Right renal pelvis (tissue), 4 donors: ENCODE measurements at places on chromosomes 7 and 10.

GRCh38 chr7:35988818-35989217 is 164.2 kb upstream of the EEPD1 start:
- DNase-seq = no peak

GRCh38 chr7:2006231-2006771 is 226.4 kb downstream of the MAD1L1 start:
- DNase-seq = no peak

DNA sequence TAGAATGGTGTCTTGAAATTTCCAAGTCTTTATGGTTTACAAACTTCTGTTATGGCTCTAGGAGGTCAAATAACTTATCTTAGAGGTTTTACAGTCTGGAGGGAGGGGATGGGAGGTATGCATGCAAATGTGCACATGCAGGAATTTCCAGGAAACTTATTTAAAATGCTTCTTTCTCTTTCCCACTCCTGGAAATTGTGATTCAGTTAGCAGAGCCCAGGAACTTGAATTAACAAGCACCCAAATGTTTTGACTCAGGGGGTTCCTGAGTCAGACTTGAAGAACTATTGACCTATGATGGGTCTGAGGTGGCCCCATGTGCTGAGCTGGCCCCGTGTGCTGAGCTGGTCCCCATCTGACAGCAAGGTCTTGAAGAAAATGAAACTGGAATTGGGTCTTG is 669.4 kb downstream of the INHBA start:
- DNase-seq = no peak

DNA sequence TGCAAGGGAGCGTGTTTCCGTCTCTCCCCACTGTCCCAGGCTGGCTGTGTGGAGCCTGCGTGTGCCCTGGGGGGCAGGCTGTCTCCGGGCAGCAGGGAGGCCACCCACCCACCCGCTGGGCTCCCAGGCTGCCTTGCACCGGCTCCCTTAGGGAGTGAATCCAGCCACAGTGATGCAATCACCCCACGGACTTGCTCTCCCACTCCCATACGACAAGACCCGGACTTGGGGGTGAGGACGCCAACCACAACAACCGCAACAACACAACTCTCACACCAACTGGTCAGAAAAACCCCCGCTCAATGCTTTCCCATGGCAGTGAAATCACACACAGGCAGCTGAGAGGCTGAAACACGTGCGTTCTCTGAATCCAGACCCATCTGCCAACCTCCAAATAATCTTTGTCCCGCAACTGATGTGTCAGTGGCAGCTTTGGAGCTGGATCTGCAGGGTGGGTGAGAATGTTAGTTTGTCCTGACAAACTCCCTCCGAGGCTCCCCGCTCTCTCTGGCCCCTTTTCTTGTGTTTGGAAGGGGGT is 62.7 kb upstream of the DDC start:
- DNase-seq = no peak

GRCh38 chr7:55185941-55186609 is 167.3 kb downstream of the EGFR start:
- DNase-seq = no peak

DNA sequence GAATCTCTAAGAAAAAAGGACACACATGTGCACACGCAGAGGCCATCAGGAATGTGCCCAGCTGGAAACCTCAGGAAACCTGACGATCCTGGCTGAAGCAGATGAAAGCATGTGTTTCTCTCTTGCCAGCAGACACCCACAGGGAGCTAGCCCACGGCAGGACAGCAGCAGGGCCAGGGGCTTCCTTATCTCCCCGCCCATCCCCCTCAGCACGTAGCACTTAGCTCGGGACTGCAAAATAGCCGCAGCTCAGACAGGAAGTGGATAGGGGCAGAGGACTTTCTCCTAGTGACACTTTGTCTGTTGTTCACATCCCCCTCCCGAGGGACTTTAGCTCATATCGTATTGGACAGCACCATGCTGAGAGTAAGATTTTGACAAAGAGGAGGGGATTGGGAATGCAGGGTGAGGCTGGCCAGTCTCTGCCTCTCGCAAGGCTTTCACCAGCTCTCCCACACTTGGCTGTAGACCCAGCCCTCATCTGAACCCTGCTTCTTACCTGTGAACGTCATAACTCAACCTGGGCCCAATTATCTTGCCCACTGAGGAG is 63.8 kb downstream of the MKI67 start:
- DNase-seq = no peak

DNA sequence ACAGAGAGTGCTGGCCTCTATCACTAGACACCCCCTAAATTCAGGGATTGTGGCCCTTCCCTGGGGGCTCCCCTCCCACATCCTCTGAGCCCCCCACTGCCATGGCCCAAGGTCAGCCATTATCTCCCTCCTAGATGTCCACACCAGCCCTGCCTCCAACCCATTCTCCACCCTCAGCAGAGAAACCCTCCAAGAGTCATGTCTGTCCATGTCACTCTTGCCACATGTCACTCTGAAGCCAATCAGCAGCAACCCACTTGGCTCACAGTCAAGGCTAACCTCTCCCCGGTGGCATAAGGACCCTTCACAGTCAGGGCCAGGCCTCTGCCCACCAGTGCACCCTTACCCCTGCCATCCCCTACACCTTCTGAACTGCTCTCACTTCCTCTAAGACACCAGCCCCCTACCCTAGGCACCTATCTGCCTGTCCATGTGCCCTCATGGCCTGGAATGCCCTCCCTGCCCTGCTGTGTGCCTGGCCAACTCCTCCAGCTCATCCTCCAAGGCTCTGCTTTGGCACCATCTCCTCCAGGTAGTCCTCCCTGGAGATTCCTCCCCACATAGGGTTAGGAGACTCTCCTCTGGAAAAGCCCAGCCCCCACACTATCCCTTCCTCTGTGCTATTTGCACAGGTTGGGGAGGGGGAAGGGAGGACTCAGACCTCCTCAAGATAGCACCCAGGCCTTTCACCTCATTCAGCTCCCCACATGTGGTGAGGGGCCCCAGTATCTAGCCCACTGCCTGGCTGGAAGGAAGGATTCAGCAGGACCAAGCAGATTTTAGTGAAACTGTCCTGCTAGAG is 83.7 kb downstream of the GRID1 start:
- DNase-seq = no peak

GRCh38 chr10:112307358-112308124 is 24.3 kb downstream of the TECTB start:
- DNase-seq = no peak

DNA sequence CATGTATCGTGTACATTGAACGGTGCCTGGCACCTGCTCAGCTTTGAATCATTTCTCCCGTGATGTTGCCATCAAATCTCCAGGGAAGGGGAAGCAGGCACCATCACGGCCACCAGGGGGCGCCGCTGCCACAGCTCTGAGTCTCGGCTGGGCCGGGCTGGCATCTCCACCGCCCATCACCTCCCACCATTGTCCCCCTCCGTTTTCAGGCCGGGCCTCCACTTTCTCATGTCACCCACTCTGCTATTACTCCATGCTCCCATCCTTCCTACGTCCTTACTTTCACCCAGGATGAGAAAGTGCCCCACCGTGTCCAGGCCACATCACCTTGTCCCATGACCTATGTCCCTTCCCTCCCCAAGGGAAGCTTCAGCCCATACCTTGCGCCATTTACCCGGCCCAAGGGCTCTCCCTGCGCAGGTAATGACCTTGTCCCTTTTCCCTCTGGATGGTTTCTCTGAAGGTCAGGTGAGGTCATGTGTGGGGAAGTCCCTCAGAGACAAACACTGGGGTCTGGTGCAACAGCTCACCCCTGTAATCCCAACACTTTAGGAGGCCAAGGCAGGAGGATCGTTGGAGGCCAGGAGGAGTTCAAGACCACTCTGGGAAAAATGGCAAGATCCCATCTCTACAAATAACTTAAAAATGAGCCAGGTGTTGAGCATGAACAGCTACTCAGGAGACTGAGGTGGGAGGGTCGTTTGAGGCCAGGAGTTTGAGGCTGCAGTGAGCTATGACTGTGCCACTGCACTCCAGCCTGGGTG is 31.8 kb upstream of the OCM2 start:
- peak; percentile 29 for DNase-seq

DNA sequence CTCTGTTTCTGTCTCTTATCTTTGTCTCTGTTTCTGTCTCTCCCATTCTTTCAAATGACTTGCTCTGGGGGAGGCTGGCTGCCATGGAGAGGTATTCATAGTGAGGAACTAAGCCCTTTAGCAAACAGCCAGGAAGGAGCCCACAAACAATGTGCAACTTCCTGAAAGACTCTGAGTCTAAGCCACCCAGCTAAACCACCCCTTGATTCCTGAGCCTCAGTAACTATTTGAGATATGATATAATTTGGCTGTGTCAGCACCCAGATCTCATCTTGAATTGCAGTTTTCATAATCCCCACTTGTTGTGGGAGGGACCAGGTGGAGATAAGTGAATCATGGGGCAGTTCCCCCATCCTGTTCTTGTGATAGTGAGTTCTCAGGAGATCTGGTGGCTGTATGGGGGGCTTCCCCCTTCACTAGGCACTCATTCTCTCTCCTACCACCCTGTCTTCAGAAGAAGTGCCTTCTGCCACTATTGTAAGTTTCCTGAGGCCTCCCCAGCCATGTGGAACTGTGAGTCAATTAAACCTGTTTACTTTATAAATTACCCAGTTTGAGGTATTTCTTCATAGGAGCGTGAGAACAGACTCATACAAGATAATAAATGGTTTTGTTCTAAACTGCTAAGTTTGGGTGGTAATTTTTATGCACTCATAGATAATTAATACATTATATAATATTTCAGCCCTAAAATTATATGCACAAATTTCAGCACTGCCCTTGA is 121.2 kb upstream of the FOXP2 start:
- DNase-seq = no peak

- no peak for DNase-seq
Observed at GRCh38 chr10:65396997-65397396, 1528.8 kb upstream of the LRRTM3 start.

GRCh38 chr7:156612930-156613329 is 27.6 kb upstream of the RNF32 start:
- DNase-seq = no peak

DNA sequence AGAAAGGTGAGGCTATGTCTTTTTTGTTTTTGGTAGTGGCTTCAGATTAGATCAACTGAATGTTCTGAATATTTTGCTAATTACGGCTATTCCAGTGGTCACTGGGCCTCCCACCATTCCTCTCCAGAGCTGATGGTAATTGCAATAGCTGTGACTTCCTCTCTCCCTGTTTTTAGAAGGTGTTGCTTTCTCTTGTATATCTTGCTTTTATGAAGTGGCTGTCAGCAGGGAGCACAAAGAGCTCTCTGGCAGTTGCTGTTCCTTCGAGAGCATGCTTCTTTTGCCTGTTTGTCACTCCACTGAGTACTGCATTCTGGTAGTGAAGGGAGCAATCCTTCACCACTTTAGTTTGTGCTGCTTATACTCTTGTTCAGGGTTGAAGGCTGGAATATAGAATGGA is 133.3 kb downstream of the EXOC4 start:
- no peak for DNase-seq

DNA sequence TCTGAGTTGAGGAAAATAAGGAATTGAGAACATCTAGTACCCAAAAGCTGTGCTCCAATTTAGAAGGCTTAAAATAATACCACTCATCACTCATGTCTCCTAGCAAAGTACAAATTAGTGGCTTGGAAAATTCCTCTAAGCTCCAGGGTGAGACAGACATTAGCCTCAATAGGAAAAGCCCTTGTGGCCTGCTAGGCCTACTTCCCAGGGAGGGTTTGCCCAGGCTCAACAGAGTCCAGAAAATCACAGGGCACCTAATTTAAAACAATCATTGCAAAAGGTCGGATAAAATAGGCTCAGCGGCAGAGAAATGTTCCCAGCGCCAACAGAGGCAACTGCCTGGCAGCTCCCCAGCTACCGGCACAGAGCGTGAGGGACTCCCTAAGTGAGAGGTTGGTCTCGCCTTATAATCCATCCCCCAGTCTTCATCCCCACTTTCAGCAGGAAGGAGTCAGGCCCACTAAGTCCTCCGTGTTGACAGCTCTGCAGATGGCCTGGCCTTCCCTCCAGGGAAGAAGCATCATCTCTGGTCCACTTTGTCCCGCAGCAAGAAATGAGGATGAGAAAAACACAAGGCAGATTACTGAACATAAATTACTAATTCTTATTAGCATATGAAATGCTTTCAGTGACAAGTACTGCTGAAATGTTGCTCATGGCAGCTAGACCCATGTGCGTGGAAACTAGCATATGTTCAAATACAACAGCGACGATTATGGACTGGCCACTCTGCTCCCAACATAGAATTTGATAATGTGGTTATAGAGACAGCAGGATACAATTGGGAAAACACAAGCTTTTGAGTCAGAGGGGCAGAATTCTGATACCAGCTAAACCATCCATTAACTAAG is 1177.7 kb upstream of the AUTS2 start:
- no peak for DNase-seq

DNA sequence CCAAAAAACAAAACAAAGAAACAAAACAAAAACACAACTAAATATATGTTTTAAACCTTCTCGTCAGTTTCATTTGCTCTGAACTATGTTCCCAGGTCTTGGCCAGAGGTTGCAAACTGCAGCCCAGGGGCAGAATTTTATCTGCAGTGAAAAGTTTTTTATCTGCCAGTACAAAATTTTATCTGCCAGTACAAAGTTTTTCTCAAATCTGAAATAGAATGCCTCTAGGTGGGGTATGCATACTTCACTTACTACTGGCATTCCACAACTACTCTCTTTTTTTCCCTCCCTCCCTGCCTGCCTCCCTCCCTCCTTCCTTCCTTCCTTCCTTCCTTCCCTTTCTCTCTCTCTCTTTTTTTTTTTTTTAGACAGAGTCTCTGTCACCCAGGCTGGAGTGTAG is 9.4 kb upstream of the CLDN3 start:
- DNase-seq = no peak

GRCh38 chr7:43650457-43651052 is 67.6 kb downstream of the STK17A start:
- DNase-seq = no peak

DNA sequence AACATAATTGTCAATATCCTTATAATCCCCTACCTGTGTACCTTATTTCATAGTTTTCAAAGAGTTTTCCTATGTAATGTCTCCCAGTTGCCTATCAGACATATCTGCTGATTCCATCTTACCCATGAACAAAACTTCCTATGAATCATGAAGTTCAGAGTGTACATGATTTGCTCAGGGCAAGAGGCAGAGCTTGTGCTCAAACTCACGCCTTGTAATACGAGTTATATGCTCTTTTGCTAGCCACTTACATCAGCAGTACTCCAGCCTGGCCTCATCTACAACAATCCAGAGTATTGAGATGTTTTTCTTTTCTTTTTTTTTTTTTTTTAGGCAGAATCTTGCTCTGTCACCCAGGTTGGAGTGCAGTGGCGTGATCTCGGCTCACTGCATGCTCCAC is 11.8 kb downstream of the PKD2L1 start:
- no peak for DNase-seq

GRCh38 chr10:122376364-122376961 is 2.0 kb downstream of the PLEKHA1 start:
- DNase-seq = no peak

- no peak for DNase-seq
Observed at GRCh38 chr10:102831322-102832071, 5.7 kb downstream of the CYP17A1 start.

- no peak for DNase-seq
Observed at GRCh38 chr10:97291357-97292096, 910 bp downstream of the ARHGAP19 start.

GRCh38 chr7:135976312-135977006 is 700 bp downstream of the MTPN start:
- peak; percentile 2 for DNase-seq

GRCh38 chr7:130377178-130377577 is 3.1 kb upstream of the CPA1 start:
- DNase-seq = no peak

GRCh38 chr10:73889014-73889413 is 14.7 kb upstream of the CAMK2G start:
- DNase-seq = no peak
